ENCODE measurements at places on chromosomes 6 and 20.

DNA sequence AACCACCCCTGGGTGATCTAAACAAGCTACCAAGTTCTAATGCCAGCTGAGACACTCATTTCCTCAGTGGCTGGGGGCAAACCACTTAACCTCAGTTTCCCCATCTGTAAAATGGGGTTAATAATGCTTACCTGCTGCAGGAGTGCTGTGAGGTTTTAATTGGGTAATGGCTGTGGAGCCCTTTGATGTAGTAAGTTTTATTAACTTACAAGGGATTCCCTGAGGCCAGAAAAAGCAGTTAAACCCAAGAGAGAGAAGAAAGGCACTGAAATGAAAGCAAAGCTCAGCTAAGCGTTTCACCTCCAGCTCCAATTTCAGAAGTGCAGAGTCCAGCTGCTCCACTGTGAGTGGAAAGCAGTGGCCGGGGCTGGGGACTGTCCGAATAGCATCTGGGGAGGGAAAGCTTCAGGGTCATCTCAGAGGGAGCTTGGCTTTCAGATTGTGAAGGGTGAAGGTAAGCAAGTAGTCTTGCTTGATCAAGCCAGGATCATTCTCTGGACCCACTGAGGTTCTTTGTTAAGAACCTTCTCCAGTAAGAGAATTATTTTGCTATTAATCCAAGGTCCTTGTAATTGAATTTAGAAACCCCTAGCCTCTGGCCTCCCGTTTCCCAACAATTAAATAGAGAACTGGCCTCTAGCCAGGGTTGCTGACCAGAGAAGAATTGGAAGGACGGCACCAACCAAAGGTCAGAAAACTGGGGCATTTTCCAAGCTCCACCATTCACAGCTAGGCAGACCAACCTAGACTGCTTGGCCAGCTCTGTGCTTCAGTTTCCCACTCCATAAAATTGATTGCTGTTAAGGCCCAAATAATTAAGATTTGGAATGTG, 20.9 kb upstream of the TCP11 start:
- no peak for DNase-seq

GRCh38 chr6:129882510-129883023, 21.5 kb upstream of the TMEM244 start:
- no peak for DNase-seq

DNA sequence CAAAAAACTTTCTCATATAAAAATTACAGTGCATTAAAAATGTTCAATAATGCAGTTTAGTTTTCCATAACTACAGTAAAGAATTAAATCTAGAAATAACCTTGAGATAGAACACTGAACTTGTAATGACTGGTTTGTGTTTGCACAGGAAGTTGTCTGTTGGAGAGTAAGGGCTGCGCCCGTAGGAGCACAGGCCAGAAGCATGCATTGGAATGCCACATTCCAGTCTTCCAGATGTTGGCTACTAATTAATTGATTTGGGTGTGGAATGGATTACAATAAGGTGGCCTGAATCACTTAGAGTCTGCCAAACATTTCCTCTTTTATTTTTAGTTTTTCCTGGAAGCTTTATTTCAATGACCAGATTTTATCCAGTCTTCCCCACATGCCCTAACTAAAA, 582.6 kb upstream of the MMS22L start:
- no peak for DNase-seq

GRCh38 chr20:53579581-53580375, 13.9 kb downstream of the ZNF217 start:
- DNase-seq = no peak

GRCh38 chr20:51801122-51801822, 1.0 kb downstream of the SALL4 start:
- no peak for DNase-seq

DNA sequence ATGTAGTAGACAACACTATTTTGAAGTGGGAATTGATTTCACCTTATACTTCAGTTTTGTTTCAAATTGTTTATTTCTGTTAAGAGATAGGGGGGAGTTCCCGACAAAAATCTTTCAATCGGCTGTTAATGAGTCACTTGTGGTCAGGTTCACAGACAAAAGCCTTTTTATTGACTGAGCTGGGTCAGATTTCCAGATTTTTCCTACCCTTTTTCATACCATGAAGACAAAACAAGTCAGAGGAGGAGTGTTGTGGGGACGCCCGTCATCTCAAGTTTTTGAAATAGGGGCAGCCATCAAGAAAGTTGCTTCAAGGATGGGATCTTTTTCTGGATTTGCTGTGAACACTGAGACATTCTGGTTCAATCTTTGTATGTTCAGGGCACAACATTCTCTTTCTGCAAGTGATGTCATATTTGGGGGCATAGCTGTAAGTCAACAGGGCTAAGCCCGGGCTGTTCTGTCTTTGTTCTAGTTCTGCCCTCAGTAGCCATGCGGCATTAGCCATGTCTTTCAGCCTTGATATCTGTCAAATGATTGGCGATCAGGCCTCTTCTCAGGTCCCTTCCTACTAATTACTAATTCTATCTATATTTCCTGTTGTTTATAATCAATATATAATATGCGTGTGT, 496.0 kb upstream of the MARCKS start:
- no peak for DNase-seq

GRCh38 chr6:84019141-84019841, 14.3 kb upstream of the MRAP2 start:
- DNase-seq = no peak

DNA sequence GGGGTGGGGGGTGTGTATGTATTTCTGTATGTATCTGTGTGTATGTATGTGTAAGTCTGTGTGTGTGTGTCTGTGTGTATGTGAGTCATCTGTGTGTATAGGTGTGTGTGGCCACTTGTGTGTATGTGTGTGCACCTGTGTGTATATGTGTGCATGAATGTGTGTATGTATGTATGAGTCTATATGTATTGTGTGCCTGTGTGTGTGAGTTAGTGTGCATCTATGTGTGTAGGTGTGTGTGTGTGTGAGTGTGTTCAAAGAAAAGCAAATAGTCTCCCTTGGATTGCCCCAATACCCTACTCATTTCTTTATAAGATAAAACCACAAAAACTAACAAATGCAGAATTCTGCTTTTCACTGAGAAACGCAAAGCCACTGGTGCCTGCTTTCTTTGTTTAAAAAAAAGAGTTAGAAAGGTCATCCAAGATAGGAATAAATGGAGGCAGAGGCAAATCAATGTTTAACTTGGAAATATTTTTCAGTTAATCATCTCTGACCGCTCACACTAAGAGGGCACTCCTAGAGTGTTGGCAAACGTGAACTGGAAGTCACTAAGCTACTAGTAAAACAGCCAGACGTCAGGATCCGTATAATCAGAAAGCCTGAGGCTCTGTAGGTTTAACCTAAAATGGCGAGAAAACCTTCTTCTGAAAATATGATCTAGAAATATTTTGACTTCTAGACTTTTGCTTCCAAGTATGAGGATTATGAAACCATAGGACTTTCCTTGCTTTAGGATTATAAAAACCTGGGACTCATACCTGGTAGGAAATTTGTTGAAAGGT, 37.4 kb upstream of the JAG1 start:
- DNase-seq = no peak

GRCh38 chr6:136751991-136752390, 40.3 kb downstream of the MAP3K5 start:
- no peak for DNase-seq

GRCh38 chr6:170099387-170099786, 191.5 kb downstream of the DLL1 start:
- no peak for DNase-seq

DNA sequence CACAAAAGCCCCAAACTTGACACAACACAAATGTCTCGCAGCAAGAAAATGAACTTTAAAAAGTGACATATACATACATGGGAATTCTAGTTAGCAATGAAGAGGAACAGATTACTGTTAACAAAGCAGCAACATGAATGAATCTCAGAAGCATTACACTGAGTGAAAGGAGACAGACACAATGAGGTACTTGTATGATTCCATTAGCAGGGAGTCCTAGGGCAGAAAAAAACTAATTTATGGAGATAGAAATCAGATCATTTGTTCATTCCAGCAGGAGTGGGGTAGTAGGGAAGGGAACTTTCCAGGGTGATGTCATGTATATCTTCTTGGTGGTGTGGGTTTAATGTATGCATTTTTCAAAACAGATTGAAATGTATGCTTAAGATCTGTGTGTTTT, 524.4 kb downstream of the KIF16B start:
- DNase-seq = no peak

- DNase-seq = no peak
Observed at GRCh38 chr20:63619505-63619904, 7.4 kb downstream of the GMEB2 start.

DNA sequence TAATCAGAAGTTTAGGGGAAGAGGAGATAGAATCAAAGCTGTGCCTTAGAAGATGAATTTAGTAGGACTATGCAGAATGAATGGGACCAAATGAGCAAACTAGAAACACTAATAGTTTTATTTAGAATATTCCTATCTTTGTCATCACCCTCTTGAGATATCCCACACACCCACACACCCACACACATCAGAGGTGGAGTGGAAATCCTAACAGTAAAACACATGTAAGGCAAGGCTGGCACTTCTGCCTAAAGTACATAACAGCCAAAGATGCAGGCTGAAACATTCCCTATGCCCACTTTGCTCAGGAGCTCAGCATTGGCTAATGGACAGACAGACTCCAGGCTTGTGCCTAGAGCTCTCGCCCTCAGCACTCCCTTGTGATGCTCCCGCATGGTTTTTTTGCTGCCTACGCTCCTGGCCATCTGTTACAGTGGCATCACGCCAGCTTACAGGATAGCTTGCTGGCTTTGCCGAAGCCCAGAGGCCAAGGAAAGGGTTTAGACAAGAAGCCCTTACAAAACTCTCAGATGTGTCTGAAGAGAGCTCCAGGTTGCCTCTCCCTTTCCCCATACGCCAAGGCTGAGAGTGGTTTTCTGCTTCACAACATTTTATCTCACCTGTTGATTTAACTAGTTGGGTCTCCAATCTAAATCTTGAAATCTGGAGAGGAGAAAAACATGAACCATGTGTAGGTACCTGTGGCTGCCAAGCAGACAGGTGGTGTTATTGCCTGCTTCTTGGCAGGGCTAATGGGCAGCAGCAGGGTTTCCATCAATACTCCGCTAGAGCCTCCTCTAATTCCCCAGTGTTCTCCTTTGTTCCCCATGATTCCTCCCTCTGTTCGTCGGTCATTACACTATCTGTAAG, 282.6 kb upstream of the ID4 start:
- DNase-seq = no peak

DNA sequence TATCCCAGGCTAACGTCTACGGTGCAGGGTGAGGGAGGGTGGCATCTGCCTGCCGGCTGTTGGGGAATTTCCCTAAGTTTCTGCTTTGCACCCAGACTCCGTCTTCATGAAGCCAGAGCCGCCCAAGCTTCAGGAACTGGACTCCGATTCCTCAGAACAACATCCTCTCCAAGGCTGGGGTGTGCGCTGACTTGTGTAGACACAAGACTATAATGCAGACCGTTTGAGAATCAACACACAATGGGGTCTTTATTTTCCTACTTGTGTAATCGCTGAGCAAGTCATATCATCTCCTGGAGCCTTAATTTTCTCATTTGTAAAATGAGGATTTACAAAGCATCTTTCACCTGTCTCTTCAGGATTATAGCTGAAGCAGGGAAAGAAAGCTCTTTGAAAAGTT, 160.5 kb upstream of the AGPAT4 start:
- no peak for DNase-seq

DNA sequence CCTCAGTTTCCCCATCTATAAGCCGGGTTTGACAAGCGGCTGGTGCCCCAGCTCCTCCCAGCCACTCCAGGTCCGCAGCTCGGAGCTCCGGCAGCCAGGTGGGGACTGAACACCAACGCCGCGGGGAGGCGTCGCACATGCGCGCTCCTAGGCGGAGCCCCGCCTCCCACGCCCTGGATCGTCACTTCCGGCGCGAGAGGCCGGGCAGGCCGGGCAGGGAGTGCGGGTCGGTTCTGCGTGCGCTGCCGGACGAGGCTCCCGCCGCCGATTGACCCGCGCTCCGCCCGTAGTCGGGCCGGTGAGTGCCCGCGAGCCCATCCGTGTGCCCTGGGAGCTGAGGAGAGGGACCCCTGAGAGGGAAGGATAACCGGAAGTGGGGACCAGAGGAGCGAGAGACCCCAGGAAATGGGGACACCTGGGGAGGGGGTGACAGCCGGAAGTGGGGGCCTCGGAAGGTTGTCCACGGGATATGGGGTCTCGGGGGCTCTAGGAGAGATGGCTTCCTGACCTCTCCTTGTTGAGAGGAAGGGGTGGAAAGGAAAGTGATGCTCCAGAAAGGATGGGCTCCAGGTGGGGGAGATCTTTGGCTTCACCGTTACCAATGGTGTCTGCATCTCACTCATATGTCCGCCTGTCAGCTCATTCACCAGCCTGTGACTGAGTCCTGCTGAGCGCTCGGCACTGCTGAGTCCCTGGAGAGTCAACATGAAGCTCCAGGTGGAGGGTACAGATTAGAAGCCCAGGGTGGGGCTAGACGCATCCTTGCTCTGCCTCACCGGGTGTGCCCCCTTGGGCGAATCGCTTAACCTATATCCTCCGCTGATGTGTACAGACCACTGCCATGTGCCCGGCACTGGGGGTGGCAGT, at the start of gene TTPAL:
Gene TTPAL (plus strand): TSS at position 181 of the 867 bp plus-strand sequence. CDS start 4,126 bp downstream, outside the sequence.
- peak; percentile 88 for DNase-seq

- DNase-seq = no peak
Observed at GRCh38 chr6:31529329-31530150, 778 bp downstream of the MCCD1 start.

DNA sequence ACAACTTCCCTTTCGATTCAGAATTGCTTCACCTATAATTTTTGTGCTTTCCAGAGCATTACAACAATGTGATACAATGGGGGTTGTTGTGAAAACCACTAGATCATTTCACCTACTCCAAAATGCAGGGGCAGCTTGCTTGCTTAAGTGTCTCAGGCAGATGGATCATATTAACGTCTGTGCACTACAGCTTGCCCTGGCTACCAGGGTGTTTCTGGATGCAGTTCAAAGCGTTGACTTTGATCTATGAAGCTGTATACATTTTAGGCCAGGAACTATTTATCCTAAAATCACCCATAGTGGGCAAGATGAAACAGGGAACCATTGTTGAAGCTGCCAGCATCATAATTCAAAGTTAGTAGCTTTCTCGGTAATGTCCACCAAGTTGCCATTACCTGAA, 339.5 kb upstream of the HSF2 start:
- no peak for DNase-seq

GRCh38 chr6:106568530-106568929, 60.8 kb downstream of the RTN4IP1 start:
- DNase-seq = no peak

DNA sequence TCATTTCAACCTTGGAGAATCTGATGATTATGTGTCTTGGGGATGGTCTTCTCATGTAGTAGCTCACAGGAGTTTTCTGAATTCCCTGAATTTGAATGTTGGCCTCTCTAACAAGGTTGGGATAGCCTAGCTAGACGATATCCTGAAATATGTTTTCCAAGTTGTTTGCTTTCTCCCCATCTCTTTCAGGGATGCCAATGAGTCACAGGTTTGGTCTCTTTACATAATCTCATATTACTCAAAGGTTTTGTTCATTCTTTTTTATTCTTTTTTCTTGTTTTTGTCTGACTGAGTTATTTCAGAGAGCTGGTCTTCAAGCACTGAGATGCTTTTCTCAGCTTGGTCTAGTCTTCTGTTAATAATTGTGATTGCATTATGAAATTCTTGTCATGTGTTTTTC, 42.7 kb upstream of the COL9A1 start:
- no peak for DNase-seq

GRCh38 chr6:145813285-145814034, 1.1 kb downstream of the FBXO30 start:
- DNase-seq = no peak

All from stimulated activated CD8-positive, alpha-beta memory T cell treated with anti-CD3 and anti-CD28 coated beads, Interleukin-15, amount 100 ng/mL, for 24 hours (primary cell).